ENCODE measurements at places on chromosomes 12 and 14.

- no peak for DNase-seq
Observed at GRCh38 chr12:106274575-106275121, 26.8 kb upstream of the CKAP4 start.

DNA sequence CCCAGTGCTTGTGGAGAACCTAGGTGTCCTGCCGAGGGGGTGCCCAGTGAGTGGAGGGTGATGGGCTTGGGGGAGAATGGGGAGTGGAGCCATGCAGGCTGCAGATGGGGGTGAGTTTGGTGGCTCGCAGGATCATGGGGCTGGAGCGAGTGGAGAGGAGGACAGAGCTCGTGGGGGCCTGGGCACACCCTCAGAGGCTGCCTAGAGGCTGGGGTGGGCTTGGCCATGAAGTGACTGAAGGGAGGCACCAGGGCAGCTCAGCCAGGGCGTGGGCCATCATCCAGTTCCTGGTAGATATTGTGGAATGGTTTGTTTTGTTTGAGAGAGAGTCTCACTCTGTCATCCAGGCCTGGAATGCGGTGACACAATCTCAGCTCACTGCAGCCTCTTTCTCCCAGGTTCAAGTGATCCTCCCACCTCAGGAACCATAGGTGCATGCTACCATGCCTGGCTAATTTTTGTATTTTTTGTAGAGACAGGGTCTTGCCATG, 43.4 kb upstream of the AMN start:
- DNase-seq: no peak

DNA sequence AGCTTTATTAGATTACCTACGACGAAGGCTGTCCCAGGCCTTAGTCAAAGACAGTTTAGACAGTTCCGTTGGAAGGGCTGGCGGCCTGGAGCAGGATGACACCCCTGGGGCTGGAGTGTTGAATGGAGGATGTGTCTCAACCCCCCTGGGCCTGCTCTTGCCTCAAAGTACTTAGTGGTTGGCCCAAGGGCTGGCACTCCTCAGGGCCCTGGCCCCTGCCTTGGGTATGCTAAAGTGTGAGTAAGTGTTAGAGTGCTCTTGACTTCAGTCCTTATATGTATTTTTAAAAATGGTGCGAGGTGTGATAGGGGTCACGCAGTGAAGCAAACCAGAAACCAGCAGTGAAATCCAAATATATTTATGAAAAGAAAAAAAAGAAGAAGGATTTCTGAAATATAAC, 261.6 kb downstream of the KTN1 start:
- no peak for DNase-seq

DNA sequence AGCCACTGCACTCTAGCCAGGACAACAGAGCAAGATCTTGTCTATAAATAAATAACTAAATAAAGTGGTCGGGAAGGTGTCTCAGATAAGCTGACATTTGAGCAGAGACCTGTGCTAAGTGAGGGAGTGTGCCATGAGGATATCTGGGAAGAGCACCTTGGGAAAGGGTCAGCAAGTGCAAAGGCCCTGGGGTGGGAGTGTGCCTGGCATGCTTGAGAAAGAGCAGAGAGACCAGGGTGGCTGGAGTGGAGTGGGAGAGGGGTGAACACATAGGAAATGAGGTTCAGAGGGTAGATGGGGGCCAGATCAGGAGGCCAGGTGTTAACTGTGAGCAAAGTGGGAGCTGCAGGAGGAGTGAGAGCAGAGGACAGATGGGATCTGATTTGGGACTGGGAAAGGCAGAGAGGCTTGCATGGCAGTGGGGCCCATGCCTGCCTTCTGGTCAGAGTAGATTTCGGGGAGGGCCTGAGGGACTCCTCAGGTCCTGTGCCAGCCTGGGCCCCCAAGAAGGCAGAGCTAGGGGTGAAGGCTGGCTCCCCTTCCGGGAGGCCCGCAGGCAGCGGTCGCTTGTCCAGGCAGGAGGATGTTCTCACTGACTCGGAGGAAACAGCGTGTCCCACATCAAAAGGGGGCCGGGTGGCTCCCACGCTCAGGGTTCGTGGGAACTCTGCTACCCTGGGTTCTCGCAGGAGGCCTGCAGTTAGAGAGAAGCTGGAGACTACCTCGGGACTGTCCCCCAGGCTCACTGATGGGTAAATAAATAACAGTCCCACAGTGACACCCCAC, 32.6 kb downstream of the DTX1 start:
- DNase-seq: peak; percentile 49

DNA sequence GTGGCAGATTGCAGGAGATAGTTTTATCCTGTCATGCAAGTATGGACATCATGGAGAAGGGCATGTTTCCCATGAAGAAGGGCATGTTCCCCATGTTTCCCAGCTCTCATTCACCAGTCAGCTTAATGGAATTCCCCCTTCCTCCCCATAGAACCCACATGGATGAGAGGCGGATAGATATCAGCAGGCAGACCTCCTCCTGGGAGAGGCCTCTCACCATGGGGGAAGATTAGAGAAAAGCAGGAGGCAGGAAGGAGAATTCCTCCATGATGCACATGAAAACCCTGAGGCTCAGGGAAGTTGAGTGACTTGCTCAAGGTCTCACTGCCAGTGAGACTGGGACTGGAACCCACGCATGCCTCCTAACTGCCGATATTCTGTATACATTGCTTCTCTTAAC, 92.9 kb upstream of the FOXN3 start:
- DNase-seq: no peak

GRCh38 chr14:60324837-60325236, 75.8 kb downstream of the PPM1A start:
- DNase-seq: no peak

DNA sequence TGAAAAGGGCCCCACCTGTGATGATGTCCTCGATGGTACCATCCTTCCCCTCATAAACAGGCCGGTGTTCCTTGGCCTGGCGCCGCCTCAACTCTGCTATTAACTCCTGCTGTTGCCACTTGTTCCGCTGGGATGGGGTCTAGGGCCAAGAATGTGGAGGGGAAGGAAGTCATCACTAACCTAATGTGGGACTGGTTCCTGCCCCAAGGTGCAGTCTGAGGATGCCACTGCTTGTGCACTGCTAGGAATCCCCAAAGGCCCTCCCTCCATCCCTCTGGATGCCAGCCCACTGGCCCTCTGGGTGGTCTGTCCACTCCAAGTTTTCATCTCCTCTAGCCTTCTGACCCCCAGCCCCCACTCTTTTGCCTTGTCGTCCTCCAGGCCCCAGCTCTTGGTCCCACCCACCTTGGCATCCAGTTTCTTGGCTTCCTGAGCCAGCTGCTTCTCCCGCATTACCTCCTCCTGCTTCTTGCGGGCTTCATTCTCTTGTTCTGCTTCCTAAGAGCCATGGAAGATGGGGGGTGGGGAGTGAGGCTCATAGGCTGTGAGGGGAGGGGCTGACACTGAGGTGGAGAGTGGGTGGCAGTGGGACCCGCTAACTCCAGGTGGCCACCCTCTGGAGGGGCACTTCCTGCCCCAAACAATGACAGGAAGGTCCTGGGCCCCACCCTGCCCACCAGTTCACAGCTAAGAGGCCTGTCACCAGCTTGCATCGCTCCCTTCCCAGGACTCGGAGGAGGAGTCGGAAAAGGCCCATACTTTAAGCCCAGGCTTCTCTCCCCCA, 23.7 kb downstream of the PRPF40B start:
- no peak for DNase-seq
